ENCODE measurements at places on chromosomes 13 and 19.

DNA sequence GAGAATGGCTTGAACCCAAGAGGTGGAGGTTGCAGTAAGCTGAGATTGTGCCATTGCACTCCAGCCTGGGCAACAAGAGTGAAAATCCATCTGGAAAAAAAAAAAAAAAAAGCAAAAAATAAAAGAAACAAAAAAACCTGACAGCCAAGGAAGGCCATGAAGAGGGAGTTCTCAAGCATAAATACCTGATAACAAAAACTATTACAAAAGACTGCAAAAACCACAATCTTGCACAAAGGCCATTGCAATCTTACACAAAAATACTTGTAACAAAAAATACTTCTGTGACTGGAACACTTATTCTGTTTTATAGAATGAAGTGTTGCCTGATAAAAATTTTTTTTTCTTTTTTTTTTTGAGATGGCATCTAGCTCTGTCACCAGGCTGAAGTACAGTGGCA lies 61.5 kb upstream of the TSC22D1 start:
- no peak overlapping the region for H3K4me3 ChIP-seq
- H3K36me3 ChIP-seq = no peaks in the 10 kb centered on the region

DNA sequence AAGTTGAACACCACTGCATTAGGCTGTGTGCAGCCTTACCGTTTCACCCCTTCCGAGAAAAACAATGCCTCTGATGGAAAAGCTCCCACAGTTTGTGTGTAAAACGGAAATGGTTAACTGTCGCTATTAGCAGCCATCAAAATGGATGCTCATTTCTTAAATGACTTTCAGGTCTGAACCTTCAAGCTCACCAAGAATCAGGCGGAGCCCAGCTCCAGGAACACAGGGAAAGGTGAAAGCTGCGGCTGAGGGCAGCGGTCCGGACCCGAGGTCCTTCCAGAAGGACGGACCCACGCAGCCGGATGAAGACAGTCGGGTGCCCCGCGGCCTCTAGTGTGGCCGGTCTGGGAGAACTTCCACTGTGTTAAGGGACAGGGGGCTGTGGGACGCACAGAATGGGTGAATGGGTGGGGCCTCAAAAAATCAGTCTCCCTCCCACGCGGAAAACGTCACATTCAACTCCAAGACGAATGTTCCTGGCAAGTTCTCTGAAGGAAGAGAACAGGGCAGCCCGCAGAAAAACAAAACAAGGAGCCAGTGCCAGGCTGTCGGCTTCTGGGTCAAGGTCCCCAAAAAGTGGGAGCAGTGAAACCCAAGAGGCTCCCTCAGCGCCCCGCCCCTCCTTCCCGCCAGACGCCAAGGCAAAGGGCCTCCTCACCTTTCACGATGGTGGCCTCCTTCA lies 4.9 kb downstream of the IRS2 start:
- H3K36me3 ChIP-seq = no peaks in the 10 kb centered on the region
- DNase-seq = no peak
- H3K27me3 ChIP-seq = no peaks in the 10 kb centered on the region
- no peak overlapping the region for H3K4me3 ChIP-seq

DNA sequence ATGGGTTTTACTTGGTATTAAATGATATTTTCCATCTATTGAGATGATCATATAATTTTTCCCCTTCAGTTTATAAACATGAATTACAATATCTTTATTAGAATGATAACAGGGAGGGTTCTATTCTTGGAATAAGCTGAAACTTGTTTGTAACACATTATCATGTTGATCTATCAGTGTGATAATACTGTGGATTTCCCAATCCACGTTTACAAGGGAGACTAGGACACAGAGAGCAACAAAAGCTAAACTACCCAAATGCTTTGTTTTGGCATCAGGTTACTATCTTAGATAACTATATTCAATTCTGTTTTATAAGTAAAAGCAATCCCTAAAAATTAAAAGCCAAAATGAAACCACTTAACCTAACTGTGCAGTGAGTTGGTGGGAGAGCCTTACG lies 92.5 kb downstream of the TUBGCP3 start:
- H3K4me3 ChIP-seq = no peak overlapping the region
- H3K27me3 ChIP-seq = no peaks in the 10 kb centered on the region
- H3K4me1 ChIP-seq = no peaks in the 10 kb centered on the region

GRCh38 chr13:89695343-89696257 lies 1651.9 kb upstream of the MIR17HG start:
- H3K27ac ChIP-seq = no peak overlapping the region
- no peak overlapping the region for H3K4me3 ChIP-seq
- H3K27me3 ChIP-seq = no peaks in the 10 kb centered on the region
